ENCODE measurements at places on chromosomes 4 and X. TPM values are rescaled to one million over a fixed set of nuclear protein-coding genes. Genes with fewer than 3 reads are reported as not detected.

CAPN6 gene
- 112 TPM for total RNA-seq

- DNase-seq: no peak
- no peak overlapping the region for H3K4me3 ChIP-seq
- H3K4me1 ChIP-seq: no peaks in the 10 kb centered on the region
- no peaks in the 10 kb centered on the region for H3K36me3 ChIP-seq
- no peak overlapping the region for H3K27ac ChIP-seq
Observed at GRCh38 chr4:150325872-150326271, 247.6 kb downstream of the DCLK2 start.

DNA sequence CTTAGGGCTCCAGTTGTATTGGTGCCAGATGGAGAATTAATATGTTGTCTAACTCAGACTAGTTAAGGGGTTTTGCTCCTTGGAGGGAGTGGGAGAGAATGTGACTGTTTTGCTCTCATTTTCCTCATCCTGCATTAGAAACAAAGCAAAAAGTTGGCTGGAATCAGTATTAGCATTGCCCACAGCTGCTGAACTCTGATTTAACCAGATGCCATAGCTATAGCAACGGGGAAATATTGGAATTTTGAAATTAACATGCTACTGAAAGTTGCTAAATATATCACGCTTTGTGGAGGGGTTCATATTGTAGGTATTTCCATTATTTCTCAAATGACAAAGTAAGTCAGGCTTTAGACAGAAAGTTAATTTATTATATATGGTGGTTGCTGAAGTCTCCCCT lies 66.7 kb upstream of the EOLA2 start:
- no peaks in the 10 kb centered on the region for H3K36me3 ChIP-seq
- H3K27ac ChIP-seq: no peak overlapping the region
- DNase-seq: no peak
- no peaks in the 10 kb centered on the region for H3K27me3 ChIP-seq
- H3K4me3 ChIP-seq: no peak overlapping the region

DNA sequence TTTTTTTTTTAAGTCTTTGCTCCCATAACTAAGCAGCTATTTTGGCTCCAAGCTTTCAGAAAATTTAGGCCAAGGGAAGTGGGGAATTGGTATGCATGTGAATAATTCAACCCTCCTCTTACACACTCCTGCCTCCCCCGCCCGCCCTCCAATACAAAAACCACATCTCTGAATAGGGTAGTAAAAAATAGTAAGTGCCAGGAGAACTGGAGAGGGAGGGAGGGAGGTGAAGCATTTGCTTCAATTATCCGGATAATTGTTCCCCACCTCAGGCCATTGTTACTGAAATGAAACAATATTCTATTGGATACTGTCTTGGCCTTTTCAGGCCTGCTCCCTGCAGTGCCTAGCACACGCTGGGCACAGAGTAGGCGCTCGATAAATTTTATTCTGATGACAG lies 5.5 kb upstream of the GSX2 start:
- H3K27ac ChIP-seq: no peak overlapping the region
- peaks cover 2% of the 10 kb centered on the region for H3K27me3 ChIP-seq
- H3K36me3 ChIP-seq: no peaks in the 10 kb centered on the region
- no peaks in the 10 kb centered on the region for H3K4me1 ChIP-seq
